ENCODE measurements at places on chromosomes 12 and 14. TPM values are rescaled to one million over a fixed set of nuclear protein-coding genes. Genes with fewer than 3 reads are reported as not detected.

The MRPL42 gene
- polyA plus RNA-seq, result 44.8 TPM

The STAC3 gene
- polyA plus RNA-seq, result 3.8 TPM

GRCh38 chr14:101442451-101442850 is 118.8 kb upstream of the DIO3 start:
- peak; percentile 18 for DNase-seq

GRCh38 chr14:91149462-91149861 is 35.6 kb downstream of the DGLUCY start:
- DNase-seq, result peak; percentile 75
